ENCODE measurements at places on chromosomes 6 and 20.

GRCh38 chr20:14724036-14724435, 386.6 kb upstream of the FLRT3 start:
- no peak for DNase-seq

GRCh38 chr6:27894839-27895762, 17.1 kb downstream of the OR2B2 start:
- peak; percentile 56 for DNase-seq

DNA sequence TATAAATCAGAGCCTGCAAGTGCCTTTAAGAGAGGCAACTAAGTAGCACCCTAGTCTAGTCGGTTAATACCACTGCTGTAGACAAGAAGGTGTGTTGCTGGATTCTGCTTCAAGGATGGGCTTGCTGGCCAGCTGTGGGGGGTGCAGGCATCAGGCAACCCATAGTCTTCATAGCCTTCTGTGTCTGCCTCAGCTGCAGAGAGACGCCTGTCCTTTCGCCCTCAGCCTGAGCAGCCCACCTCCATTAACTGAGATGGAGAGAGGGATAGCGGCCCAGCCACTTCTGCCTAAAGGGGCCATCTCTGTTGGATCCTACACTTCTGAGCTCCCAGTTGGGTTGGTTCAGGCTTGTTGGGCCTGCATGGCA, 123.7 kb upstream of the MLIP start:
- DNase-seq, result no peak

- no peak for DNase-seq
Observed at GRCh38 chr20:44717986-44718385, 2.8 kb downstream of the CCN5 start.

GRCh38 chr6:112486454-112486853, 139.3 kb downstream of the RFPL4B start:
- no peak for DNase-seq

DNA sequence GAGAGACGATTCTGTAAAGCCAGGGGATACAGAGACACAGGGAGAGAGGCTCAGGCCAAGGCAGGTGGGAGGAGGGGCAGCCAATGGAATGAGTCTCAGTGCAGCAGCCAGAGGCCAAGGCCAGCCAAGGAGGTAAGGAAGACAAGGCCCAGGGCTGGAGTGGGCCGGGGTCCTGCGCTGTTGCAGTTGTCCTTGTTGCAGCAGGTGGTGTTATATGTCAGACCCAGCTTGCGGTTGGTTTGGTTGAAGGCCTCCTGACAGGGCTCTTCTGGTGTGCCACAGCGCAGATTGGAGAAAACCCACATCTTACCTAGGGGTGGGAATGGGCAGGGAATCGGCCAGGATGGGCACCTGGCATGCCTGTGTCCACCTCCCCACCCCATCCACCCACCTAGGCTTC, 2.5 kb downstream of the LY6G6C start:
- DNase-seq, result no peak

Data from activated naive CD4-positive, alpha-beta T cell treated with Interleukin-2 at 50 U/mL for 16 hours (primary cell).